H7 (cell line): ENCODE measurements at places on chromosomes 12 and 14. TPM values are rescaled to one million over a fixed set of nuclear protein-coding genes. Genes with fewer than 3 reads are reported as not detected.

The WDR20 gene
- total RNA-seq: 14.7 and 16.5 TPM in 2 replicates

DNA sequence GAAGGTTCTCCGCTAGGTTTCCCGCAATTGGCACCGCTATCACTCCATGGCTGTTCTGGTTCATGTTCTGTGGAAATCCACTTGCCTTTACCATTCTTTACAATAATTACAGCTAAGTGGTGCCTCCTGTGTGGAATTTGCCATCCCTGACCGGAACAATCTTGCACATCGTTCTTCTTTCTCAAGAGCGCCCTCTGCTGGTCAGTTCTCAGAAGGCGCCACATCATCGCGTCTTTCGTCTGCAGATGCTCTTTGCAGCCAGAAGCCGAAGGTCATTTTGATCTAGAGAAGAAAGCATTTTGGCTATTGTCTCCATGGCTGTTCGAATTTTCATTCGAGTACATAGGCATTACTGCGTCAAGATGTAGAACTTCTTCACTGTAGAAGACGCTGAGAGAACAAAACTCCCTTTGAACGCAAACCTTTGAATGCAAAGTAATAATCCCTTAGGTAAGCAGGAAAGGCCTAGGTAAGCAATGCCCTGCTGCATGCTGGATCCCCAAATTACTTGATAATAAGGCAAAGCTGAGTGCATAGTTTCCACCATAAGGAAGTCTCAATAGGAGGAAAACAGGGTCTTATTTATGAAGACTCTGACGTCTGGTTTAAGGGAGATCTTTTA, 10.1 kb upstream of the RTRAF start:
- peak; percentile 46 for DNase-seq

GRCh38 chr12:2282318-2282717, 229.5 kb downstream of the CACNA1C start:
- DNase-seq: peak; percentile 74

The JDP2 gene
- total RNA-seq: 30.2 and 37.9 TPM in 2 replicates

The CCDC177 gene
- 0.04 and 0.17 TPM in 2 replicates for total RNA-seq

GRCh38 chr12:76276499-76277151, 71.6 kb downstream of the BBS10 start:
- DNase-seq: no peak

GRCh38 chr12:68263366-68263765, 10.0 kb upstream of the IL22 start:
- DNase-seq: no peak

The FGF23 gene
- 0.17 and 0.37 TPM in 2 replicates for total RNA-seq

GRCh38 chr14:68784226-68784910, 8.5 kb downstream of the ZFP36L1 start:
- no peak for DNase-seq

DNA sequence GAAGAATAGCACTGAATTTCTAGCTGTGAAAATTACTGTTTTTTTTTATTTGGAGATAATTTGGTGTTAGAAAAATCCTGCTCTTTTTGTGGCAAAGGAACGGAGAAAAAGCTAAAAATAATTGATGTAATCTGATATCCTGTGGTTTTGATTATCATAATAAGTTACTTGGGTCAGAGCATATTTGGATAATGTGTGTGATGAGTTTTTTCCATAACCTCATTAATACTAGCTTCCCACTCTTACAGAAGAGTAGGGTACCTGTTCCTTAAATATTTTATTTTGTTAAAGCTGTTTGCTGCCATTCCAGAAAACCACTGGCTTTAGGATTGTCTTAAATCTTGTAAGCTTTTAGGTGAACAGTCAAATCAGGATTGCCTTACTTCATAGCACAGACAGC, 4.7 kb downstream of the PSMC6 start:
- no peak for DNase-seq

The RDH5 gene
- 2.1 and 4.2 TPM in 2 replicates for total RNA-seq

- peak; percentile 46 for DNase-seq
These were observed 5.5 kb downstream of the TMEM63C start for GRCh38 chr14:77186911-77187648.

The ANO2 gene
- total RNA-seq: 0.76 and 2.1 TPM in 2 replicates

The TRHDE gene
- 0.70 and 3.5 TPM in 2 replicates for total RNA-seq

The CPNE6 gene
- 0.04 TPM in 1 of 2 replicates, not detected in the other for total RNA-seq

The MYH6 gene
- 0.03 TPM in 1 of 2 replicates, not detected in the other for total RNA-seq

DNA sequence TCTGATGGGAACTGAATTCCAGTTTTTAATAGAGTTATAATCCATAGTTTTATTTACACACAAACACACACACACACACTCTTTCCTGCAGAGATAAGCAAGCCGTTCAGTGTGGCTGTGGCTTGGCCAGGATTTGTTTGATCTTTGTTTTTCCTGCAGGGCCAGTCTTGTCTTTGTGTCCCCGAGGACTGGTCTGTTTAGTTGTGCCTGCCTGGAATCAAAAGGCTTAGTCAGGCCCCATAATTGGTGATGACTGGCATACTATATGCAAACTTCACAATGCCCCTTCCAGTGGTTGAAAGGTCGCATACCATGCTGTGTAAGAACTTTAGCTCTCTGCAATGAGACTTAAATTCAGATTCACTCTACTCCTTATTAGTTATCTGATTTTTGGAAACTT, 26.0 kb downstream of the WBP11 start:
- DNase-seq: no peak

The DHRS4 gene
- 13.9 and 18.9 TPM in 2 replicates for total RNA-seq

The CLEC4C gene
- total RNA-seq: 0.17 TPM in 1 of 2 replicates, not detected in the other

The FANCM gene
- 9.1 and 14.6 TPM in 2 replicates for total RNA-seq

DNA sequence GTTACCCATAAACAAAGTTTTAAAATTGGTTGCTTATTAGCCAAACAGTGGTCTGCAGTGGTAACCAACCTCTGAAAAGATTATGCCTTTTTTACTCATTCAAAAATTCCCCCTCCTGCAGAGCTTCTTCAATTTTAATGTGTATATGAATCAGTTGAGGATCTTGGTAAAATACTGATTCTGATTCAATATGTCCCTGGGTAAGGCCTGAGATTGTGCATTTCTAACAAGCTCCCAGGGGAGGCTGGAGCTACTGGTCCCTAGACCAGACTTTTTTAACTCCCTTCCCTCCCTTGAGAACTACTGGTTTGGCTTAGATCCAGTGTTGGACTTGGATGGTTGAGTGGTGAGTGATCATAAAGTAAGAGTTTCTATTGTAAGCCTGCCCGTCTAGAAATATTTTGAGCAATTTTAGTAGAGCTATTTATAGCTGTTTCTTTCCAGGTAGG, 90.2 kb downstream of the FUT8 start:
- DNase-seq: no peak

The SLC25A47 gene
- 0.07 and 0.18 TPM in 2 replicates for total RNA-seq

DNA sequence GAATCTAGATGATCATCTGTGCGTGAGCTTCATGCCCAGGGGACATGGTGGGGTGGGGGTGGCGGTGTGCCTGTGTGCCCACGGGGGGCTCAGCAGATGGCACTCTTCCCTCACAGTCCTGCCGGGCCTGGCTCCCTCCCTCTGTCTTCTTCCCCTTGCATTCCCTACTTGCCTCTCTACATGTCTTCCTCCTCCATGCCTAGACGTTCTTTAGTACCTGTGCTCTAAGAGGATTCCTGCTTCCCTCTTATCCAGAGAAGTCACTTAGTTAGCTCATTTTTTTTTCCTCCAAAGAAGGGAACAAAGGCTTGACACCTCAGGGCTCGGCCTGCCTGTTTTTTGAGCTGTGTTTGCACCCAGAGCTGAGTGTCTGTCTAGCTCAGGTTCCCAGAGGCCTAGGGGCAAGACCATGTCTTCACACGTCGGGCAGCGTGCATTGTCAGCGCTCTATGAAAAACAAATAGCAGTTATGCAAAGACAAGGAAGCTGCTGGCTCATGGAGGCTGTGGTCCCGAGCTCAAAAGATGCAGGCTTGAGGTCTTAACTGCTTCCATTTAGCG, 48.8 kb downstream of the NINJ2 start:
- peak; percentile 74 for DNase-seq

The PRKAB1 gene
- 22.4 and 26.6 TPM in 2 replicates for total RNA-seq

GRCh38 chr12:124736115-124737039, 127.3 kb downstream of the SCARB1 start:
- no peak for DNase-seq

The DEPDC4 gene
- 2.9 and 5.3 TPM in 2 replicates for total RNA-seq

- no peak for DNase-seq
These were observed 369.1 kb downstream of the NPAS3 start for GRCh38 chr14:33307691-33308251.

DNA sequence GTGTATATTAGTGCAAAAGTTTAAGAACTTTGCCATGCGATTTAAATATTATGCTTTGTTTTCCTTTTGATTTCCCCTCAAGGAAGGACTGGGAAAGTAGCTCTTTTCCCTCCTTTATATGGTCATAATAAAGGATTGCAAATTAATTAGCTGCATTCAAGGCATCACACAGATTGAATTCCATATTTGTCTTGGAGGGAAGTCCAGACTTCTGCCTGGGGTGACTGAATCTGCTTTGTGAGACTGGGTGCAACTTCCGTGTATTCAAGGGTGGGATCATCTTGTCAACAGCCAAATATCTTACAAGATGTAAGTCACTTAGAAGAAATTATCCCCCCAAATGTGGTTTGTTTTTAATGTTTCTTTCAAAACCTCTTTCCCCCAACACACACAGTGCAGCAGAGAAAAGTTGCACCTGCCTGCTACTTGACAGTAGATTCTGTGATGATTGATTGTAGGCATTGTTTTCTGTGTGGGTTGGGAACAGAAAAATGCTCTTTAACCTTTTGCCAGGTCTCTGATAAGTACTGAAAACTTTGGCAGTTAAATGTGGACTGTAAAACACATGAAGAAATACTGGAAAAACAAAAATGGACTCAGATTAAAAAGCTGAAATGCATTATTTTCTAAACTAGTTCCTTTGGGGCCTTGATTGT, 28.4 kb downstream of the STK38L start:
- no peak for DNase-seq

The NOVA1 gene
- total RNA-seq: 4.7 and 6.9 TPM in 2 replicates

GRCh38 chr12:56163533-56164344, 5.6 kb downstream of the MYL6 start:
- peak; percentile 66 for DNase-seq

- no peak for DNase-seq
These were observed 93.6 kb downstream of the PHETA1 start for GRCh38 chr12:111275308-111275707.

The KRT74 gene
- total RNA-seq: not detected in 2 replicates

The TMPRSS12 gene
- total RNA-seq: not detected in 2 replicates

DNA sequence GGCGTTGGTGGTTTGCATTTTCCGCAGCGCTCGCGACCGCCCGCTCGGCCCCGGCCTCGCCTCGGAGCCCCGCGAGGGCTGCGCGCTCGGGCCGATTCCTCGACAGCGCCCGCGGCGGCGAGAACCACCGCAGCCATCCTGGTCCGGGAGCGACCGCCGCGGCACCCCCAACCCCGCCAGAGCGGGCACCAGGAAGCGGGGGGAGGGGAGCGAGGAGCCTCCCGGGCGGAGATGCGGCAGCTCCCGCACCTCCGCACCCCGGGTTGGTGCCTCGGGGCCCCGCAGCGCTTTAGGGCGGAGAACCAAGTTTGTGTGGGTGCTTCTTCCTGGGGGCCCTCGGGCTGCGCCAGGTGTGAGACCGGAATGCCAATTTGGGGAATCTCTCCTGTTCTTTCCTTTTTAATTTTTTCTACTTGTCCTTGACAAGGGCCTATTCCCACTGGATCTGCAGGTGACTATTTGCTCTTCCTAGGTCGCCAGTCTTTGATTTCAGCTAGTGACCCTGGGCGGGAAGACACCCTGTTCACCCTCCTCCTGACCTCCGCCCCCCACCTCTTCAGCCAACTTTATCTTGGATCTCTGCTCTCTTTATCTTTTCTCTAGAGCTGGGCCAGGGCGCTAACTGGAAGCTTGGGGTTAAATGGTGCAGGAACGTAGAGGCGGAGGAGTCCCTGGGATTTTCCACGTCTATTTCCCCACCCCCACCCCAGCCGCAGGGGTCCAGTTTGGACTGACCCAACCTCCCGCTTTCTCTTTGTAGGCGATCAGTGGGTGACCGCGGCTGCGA, at the start of gene SOCS2:
TSS of gene SOCS2 (plus strand) at position 751 of the 787 bp plus-strand sequence. CDS start 223 bp downstream, outside the sequence.
- peak; percentile 84 for DNase-seq

The TAS2R14 gene
- 0.10 and 0.92 TPM in 2 replicates for total RNA-seq

The CLEC4D gene
- 0.07 TPM in 1 of 2 replicates, not detected in the other for total RNA-seq

The MAP3K9 gene
- 12.6 TPM in 2 replicates for total RNA-seq

DNA sequence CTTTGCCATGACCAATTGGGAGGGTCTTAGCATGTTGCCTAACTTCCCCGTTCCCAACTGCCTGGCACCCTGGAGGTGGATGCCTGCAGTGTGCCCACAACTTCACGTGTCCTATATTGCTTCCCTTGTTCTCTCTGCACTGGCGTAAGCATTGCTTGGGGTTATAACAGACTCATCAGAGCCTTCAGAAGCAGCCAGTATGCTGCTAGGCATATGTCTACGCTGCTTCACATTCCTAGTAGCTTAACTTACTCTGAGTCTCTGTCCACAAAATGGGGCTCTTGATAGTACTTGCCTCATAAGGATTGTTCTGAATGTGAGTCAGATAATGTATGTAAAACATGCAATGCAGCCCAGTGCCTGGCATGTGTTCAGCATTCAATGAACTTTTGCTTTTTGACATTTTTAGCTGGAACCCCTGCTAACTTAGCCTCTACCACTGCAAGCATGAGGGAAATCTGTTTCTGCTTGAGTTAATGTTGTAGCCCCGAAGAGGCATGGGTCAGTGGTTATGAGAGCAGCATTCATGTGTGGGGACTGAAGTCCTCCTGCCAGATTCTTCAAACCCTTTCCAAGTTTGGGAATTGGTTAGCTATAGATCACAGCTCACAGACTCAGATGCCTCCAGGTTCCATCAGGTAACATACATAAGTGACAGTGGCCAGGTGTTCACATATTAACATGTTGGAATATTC, 2.8 kb downstream of the SLC5A8 start:
- no peak for DNase-seq

GRCh38 chr12:18754124-18754707, 16.3 kb downstream of the CAPZA3 start:
- DNase-seq: no peak

DNA sequence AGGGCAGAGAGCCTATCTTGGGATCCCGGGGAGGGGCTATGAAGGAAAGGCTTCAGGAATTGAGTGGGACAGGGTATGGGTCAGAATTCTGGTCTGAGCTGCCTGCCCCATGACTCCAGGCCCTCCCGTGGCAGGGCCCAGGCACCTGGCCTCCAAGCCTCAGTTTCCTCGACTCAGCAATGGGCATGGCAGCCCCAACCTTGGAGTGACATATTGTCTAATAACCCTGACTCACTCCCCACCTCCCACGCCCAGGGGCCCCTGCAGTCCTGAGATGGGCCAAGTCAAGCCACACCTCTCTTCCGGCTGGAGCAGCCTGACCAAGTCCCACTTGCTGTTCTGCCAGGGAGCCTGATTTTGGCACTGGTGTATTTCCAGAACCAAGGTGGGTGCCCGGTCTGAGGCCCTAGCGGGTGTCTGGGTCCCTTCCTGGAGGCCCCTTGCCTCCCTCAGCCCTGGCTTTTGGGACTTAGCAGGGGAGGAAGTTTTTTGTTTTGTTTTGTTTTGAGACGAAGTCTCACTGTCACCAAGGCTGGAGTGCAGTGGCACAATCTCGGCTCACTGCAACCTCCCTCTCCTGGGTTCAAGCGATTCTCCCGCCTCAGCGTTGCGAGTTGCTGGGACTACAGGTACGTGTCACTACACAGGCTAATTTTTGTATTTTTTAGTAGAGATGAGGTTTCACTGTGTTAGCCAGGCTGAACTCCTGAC, 40.3 kb upstream of the RCOR1 start:
- DNase-seq: no peak

GRCh38 chr14:70887737-70888499, 19.3 kb upstream of the PCNX1 start:
- DNase-seq: no peak

The CISTR gene
- not detected in 2 replicates for total RNA-seq
